HCEC 1CT (cell line): ENCODE measurements at places on chromosomes 16 and 17.

DNA sequence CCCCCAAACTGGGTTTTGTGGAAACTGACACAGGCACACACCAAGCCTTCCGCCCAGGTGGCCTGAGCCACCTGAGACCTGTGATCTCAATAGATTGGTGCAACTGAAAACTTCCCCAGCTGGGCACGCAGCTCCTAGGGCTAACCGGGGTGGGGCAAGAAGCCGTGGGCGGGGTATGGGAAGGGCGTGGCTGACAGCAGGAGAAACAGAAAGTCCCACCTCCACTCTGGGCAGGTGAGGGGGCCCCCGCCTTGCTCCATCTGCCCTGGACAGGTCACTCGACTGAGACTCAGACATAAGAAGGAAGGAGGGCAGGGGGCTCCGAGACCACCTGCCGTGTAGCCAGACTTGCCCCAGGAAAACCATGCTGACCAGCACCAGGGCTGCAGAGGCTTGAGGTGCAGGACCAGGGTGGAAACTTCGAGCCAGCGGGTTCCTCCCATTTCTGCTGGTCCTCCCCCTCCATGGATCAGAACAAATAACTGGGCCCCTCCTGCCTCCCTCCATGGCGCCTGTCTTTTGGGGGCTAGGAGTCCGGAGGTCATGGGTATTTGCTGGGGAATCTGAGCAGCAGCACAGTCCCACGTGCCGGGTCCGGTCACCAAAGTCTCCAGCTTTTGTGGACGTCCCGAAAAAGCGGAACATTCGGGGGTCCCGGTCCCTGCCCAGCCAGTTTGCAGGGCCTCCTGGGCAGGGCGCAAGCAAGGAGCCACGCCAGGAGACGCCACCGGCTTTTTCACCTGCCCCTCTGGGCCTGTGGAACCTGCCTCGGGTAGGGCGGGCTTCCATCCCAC lies 1.3 kb downstream of the TIMP2 start:
- DNase-seq = peak; percentile 32

GRCh38 chr17:496761-497160 lies 144.2 kb upstream of the RPH3AL start:
- DNase-seq = no peak

- peak; percentile 53 for DNase-seq
Observed at GRCh38 chr17:59838052-59838916, 54.5 kb downstream of the TUBD1 start.

DNA sequence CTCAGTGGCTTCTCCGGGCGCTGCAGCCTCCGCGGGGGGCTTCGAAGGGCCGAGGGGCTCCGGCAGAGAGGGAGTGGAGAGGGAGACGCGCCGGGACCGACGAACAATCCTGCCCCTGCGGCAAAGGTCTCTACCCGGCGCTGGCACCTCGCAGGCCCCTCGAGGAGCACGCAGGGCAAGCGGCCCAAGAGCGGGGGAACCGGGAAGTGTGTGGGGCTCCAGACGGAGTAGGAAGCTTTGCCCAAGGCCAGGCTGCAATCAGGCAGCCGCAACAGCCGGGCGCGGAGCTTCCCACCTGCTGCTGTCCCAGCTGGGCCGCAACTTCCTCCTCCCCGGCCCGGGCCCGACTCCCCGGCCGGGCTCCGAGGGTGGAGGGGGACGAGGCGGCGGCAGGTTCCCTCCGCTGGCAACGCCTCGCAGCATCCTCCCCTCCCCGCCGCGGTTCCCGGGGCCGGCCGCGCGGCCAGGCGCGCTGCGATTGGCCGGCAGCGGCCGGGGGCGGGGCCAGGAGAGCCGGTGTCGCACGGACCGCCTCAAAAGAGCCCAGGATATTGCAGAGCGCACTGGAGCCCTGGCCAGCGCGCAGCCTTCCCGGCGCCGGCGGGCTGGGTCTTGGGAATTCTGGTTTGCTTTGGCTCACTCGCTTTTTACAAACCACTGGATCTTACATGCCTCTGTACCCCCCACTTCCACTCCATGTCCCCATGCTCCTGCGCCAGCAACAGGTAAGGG lies at the start of gene KCNJ2:
Gene KCNJ2, plus strand, starts transcription at position 556 of the 732 bp plus-strand sequence. CDS start 5,508 bp downstream, outside the sequence.
- peak; percentile 87 for DNase-seq

- no peak for DNase-seq
Observed at GRCh38 chr16:11211061-11211976, 44.7 kb downstream of the SOCS1 start.

DNA sequence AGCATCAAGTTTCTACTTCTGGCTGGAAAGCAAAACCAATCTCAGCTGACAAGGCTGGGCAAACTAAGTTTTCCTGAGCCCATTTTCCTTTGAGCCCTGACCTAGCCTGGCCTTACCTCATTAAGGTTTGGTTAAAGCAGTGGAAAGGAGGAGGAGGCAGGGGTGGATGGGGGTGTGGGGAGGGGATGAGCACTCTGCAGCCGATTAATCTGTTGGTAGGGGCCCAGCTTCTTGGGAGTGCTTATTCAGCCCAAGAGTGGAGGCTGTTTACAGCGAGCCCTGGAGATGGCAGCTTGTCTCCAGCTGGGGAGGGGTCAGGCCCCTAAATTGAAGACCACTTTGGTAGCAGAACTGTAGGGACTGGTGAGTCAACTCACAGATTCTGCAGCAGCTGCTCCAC lies 12.0 kb downstream of the SMCR8 start:
- DNase-seq = no peak

DNA sequence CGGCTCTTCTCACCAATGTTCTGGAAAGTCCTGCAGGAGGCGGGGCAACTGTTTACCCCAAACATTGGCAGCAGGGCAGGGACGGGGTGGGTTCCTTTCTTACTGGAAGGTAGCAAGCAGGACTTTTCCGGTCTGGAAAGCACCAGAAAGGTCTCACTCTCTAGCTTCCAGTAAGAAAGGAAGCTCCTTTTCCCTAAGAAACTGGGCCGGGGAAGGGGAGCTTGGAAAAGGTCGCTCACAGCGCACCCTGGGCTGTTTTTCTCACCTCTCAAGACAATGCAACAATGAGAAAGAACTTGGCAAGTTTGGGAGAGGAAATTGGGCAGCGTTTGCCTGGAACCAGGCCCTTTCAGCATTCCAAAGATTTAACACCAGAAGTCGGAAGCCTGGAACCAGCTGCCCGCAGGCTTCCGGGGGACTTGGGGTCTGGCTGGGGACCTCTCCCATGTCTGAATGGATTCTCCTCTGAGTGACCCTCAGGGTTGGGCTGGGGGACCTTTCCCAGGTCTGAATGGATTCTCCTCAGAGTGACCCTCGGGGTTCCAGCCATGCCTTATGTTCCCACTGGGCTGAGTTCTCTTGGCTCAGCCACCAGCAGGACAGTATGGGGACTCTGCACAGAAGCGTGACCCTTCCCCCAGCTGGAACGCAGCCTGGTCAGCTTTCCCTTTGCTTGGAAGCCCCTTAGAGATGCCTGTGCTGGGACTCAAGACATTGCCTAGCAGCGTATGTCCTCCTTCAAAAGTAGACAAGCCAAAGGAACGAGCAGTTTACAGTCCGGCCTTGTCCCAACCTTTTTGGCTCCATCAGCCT lies 166.5 kb upstream of the PLCG2 start:
- DNase-seq = no peak

DNA sequence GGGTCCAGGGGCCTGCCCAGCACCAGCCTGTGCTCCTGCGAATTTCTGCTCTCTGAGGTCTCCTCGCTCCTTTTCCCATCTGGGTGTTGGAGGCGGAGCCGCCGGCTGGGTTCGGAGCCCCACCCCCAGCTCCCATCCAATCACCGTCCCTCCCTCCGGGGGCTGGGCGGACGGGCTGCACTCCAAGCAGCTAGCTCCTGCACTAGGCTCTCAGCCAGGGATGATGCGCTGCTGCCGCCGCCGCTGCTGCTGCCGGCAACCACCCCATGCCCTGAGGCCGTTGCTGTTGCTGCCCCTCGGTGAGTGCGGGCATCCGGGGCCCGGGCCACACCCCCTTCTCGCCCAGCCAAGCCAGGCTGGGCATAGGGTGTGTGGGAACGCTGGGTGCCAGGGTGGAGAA lies at the start of gene NRN1L:
Gene NRN1L, plus strand, starts transcription at position 202 of the 400 bp plus-strand sequence. Its CDS starts 19 bp downstream, at position 221.
- DNase-seq = peak; percentile 88
